ENCODE measurements at places on chromosomes 2 and 18.

DNA sequence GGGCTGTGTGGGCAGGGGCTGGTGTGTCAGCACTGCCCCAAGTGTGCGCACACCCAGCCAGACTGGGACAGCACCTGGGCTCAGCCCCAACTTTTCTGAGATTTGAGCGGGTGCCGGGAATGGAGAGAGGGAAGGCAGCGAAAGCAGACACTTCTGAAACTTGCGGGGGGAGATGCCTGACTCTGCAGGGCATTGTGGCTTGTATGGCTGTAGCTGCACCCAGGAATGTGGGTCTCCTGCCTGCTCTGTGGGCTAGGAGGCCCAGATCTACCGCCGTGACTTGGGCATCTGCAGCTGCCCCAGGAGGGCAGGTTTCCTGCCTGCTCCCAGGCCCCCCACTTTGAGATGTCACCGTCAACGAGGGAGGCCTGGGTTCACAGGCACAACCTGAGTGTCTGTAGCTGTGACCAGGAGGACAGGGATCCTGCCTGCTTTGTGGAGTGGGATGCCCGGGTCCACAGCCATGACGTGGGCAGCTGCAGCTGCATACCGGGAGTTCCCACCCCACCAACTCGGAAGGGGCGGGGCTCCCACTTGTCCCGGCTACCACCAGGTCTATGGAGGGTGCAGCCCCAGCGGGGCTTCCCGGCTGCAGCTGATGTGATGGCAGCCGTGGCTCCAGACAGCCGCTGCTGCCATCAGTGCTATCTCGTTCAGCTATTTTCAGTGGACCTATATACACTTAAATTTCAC lies 95.3 kb downstream of the DOK6 start:
- no peak for DNase-seq

GRCh38 chr2:204434660-204435462 lies 110.4 kb upstream of the PARD3B start:
- DNase-seq, result peak; percentile 47

GRCh38 chr2:218856167-218856895 lies 3.3 kb upstream of the WNT6 start:
- DNase-seq, result peak; percentile 11

GRCh38 chr2:176138923-176139660 lies 9.6 kb downstream of the HOXD8 start:
- DNase-seq, result peak; percentile 65

DNA sequence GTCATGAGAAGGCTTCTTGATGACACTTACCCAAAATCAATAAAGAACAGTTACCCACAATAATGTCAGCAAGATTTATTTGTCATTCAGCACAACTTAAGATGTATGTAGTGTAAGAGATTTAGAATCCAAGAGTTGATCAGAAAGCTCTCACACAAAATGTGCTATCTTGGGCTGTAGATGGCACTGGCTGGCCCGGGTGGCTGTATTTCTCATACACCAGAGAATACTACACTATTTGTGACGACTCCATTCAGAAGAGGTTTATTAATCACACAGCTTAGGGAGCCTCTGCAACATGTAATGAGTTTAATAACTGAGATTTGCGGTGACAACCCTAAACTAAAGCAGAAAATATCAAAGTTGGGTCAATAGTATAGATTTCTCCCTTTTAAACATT lies 530.4 kb upstream of the KLHL29 start:
- DNase-seq, result no peak

- no peak for DNase-seq
These were observed 29.9 kb downstream of the BIRC6 start for GRCh38 chr2:32386739-32387138.

- no peak for DNase-seq
These were observed 203.4 kb downstream of the ASXL3 start for GRCh38 chr18:33781429-33781828.

DNA sequence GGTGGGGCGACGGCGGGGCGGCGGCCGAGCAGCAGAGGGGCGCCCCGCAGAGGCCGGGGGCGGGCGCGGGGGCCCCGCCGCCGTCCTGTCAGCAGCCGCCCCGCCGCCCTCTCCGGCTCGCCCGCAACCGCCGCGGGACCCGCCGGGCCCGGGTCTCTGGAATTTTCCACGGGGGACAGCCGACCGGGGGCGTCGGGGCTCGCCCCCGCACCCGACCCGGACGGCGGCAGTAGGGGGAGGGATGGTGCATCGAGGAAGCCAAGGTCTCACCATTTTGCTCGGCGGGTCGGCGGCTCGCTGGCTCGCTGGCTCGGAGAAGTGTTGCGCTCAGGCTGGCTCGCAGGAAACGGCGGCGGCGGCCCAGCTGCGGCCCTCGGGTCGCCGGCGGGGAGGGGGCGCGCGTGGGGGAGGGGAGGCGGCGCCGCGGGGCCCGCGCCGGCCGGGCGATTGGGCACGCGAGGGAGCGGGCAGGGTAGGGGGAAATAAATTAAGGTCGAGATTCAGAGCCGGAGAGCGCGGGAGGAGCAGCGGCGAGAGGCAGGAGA lies 405 bp downstream of the PPP3R1 start:
- DNase-seq, result no peak

DNA sequence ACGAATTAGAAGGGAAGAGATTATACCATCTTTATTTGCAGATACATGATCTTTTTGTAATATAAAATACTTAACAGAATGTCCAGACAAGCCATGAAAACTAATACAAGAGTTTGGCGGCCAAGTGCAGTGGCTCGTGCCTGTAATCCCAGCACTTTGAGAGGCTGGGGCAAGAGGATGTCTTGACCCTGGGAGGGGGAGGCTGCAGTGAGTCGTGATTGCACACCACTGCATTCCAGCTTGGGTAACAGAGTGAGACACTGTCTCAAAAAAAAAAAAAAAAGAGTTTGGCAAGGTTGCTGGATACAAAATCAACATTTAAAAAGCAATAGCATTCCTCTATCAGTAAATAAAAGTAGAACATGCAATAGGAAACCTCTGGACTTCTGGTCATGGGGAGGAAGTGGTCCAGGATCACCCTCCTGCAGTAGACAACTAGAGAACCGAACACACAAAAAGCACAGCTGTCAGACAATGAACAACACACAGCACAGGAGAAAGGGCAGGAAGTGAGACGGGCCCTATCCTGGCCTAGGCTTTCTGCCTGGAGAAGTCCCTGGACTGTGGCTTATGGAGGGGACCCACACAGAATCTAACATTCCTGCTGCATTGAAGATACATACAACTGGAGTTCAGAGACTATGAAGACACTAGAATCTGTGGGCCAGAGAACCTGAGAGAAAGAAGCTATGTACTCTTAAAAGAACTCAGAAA lies 118.9 kb upstream of the ARL4C start:
- DNase-seq, result peak; percentile 45

DNA sequence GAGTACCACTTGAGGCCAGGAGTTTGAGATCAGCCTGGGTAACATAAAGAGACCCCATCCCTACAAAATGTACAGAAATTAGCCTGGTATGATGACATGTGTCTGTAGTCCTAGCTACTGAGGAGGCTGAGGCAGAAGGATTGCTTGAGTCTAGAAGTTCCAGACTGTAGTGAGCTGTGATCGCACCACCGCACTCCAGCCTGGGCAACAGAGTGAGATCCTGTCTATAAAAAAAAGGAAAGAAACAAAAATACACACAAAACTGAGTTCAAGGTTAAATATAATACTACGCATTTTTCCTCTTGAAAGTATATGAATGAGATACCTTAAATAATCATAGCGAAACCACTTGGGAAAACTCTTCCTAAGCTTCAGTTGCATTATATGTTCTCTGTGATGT lies 94.0 kb downstream of the LDLRAD4 start:
- no peak for DNase-seq

GRCh38 chr2:181662287-181662686 lies 5.4 kb upstream of the CERKL start:
- DNase-seq, result no peak

DNA sequence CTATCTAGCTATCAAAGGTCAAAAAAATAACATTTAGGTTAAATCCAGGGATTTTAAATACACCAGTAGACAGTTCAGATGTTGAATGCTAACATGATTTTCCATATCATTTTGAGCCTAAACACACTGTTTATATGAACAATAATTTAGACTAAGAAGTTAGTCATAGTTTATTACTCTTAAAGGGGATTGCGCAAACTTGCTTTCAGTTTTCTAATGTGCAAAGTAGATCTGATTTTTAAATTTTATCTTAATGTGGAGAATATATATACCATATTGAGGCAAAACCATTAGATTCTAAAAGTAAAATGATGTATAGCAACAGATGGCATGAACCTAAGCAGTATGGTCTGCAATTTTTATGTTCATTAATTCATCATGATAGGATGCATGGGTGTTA lies 76.6 kb downstream of the CDH7 start:
- DNase-seq, result no peak

DNA sequence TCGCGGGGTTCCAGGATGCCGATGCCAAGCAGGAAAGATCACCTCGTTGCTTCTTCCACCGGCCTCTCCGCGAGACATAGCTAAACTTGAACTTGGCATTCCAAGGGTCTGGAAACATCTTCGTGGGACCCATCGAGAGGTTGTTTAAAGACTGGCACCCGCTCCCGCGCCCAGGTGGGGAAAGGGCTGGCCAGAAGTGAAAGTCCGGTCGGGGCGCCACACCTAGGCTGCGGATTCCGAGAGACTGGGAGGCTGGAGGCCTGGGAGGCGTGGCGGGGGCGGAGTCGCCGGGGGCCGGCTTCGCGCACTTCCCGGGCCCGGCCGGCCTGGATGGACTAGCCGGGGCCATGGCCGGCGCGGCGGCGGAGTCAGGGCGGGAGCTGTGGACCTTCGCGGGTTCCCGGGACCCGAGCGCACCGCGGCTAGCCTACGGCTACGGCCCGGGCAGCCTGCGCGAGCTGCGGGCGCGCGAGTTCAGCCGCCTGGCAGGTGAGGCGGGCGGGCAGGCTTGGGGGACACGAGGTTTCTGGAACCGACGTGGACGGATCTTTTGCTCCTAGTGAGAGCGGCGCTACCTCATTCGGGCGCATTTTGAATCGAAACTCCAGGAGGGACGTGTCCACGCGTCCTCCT lies at the start of gene MOCOS:
Gene MOCOS (plus strand): TSS at position 305 of the 633 bp plus-strand sequence. CDS start 43 bp downstream, at position 348.
- peak; percentile 53 for DNase-seq

- no peak for DNase-seq
These were observed 6.4 kb upstream of the PIK3C3 start for GRCh38 chr18:41948544-41949110.

- DNase-seq, result peak; percentile 16
These were observed 131.5 kb upstream of the L3MBTL4 start for GRCh38 chr18:6546229-6546628.

DNA sequence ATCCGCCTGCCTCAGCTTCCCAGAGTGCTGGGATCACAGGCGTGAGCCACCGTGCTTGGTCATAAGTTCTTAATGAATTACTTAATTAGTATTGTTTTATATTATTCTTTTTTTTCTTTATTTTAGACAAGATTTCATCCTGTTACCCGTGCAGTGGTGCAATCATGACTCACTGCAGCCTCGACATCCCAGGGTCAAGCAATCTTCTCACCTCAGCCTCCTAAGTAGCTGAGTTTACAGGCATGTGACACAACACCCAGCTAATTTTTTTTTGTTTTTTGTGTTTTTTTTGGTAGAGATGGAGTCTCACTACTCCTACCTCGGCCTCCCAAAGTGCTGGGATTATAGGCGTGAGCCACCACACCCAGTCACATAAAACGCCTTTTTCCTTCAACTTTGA lies 17.3 kb downstream of the C2orf42 start:
- no peak for DNase-seq

- DNase-seq, result no peak
These were observed 3.6 kb upstream of the PHLPP1 start for GRCh38 chr18:62711781-62712180.

DNA sequence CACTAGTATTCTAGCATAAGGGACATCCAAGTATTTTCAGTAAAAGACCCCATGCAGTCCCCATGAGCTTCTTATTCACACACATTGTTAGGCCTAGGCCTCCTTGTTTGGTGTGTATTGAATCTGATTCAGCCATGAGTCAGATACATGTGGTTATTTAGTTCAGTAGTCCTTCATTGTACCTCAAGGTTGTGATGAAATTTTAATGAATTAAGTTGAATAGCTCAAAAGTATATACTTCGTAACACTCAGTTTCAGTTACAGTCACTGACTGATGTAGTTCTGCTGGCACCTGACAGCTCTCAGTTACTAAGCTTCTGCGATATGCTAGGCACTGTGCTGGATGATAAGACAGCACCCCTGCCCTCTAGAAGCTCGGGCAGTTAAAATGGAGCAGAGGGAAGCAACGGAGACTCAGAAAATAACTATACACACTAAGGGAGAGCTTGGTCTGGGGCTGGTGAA lies 86.4 kb downstream of the XRCC5 start:
- peak; percentile 88 for DNase-seq

- peak; percentile 3 for DNase-seq
These were observed 212.6 kb upstream of the ACVR2A start for GRCh38 chr2:147632198-147632597.

DNA sequence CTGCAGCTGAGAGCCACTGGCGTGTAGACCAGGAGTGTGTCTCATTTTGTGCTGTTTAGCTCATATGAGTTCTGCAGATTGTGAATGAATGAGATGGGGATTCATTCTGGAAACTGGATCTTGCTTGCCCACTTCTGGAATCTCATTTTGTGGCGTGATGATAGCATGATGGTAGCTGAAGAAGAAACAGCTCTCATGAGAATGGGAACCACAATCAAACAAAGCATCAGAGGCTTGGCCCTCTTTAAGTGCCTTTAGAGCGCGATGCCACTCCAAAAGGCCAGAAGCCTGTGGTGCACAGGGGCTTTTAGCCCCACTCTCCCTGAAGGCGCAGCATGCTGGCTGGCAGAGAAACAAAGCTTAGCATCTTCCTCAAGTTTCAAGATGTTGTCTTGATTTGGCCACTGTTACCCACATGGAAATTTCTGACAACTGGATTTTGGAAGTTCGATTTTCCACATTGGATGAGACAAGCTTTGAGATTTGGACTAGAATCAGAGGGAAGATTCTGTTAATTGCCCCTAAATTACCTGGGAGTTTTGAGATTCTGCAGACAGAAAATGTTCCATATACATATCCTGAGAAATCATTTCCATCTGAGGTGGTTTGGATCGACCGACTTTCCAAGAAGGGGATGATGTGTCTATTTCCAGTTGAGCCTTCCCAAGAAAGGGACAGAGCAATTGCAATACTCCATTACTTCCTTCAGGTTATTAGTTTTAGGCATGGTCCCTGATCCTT lies 234.5 kb downstream of the VAPA start:
- no peak for DNase-seq

GRCh38 chr2:11326677-11327211 lies 17.7 kb downstream of the ROCK2 start:
- DNase-seq, result no peak

DNA sequence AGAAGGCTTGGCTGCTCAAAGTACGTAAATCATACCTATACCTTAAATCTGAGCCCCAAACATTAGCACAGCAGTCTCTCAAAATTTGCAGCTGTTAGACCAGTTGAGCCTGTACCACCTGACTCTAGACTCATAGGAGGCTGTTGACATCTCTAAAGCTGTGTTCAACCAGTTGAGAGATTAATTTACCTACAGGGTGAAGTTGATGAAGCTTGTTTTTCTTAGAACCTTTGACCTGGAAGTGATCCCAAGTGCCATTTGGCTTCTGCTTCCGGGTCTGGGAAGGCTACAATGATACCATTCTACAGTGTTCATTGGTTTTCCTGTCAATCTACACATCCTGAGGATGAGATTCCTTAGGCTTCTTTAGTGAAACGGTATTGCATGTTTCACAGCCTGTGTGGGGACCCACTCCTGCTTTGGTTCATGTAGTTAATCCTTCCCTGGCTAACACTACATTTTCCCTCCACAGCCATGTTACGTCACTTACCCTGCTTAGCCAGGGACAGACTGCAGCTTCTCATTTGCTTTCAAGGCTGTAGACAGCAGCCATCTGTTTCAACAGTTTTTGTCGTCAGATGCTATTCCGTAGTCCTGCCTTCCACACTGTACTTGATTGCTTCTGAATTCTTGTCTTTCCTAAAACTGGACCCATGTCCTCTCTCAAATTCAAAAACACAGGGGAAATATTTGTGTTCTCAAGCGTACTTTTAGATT lies 4.7 kb upstream of the IL1RL2 start:
- peak; percentile 11 for DNase-seq

GRCh38 chr2:65300761-65301711 lies 73.4 kb downstream of the ACTR2 start:
- DNase-seq, result peak; percentile 96
